ENCODE measurements at places on chromosomes 6 and 20.

DNA sequence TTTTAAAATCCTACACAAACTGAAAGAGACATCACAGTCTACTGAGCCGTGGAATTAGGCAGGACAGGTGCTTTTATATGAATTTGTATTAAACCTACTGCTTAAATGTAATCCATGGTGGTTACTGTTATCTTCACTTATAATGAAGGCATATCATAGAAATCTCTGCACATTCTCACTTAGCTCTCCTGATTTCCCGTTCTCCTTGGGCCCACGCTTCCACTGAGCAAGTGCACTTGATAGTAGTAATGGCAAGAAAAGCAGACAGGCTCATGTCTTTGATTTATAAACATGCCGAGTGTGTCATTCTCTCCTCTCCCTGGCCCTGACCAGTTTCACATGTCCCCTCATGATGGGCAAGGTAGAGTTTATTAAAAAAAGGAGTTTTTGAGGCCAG, 186.3 kb downstream of the HIVEP2 start:
- no peak for DNase-seq

- DNase-seq = no peak
These were observed 85.1 kb upstream of the JARID2 start for GRCh38 chr6:15160812-15161211.

DNA sequence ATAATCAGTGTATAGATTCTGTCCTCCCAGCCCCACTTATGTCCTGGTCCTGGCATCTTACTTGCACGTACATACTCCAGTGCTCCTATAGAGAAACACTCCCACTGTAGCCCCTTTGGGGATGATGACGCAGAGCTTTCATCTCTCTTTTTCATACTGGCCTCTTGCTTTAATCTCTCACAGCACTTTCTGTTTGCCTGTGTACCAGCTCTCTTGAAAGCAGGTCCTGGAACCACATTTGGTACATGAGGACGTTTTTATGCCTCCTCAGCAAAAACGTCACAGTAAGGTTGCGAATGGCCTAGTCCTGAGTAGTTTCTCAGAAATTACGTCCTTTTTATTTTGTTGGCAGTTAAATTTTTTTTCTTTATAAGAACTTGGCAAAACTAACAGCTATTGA, 10.8 kb downstream of the L3MBTL3 start:
- DNase-seq = no peak

GRCh38 chr20:40816039-40816352, 127.0 kb upstream of the MAFB start:
- DNase-seq = no peak

GRCh38 chr20:45113865-45114264, 1.1 kb downstream of the WFDC5 start:
- no peak for DNase-seq

All from T-helper 1 cell (primary cell).